Right renal cortex interstitium (tissue), 3 donors: ENCODE measurements at places on chromosomes 7 and 10. TPM values are rescaled to one million over a fixed set of nuclear protein-coding genes. Genes with fewer than 3 reads are reported as not detected.

GET4 gene
- polyA plus RNA-seq = 31.2 TPM

COL17A1 gene
- polyA plus RNA-seq = 0.27 TPM

- DNase-seq = no peak
These were observed 7.3 kb upstream of the PPP1R17 start for GRCh38 chr7:31679574-31680305.

GRCh38 chr7:154794147-154794780 lies 208.7 kb downstream of the PAXIP1 start:
- no peak for DNase-seq

DNA sequence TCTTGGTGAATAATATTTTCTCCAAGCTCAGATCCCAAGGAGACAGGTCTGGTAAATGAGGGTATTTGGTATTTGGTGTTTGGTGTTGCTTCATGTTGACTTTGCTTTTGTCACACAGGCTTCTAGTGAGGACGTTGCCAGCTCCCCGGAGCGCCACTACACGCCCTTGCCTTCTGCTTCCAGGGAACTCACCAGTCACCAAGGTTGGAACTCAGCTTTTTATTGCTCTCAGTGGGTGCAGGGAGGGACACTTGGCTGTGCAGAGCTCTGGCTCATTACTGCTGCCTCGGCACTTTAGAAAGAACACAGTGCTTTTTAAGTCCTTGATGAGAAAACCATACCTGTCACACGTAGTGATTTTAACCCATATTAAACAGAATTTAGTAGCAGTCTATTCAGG lies 892.9 kb downstream of the LRMDA start:
- DNase-seq = no peak

DNA sequence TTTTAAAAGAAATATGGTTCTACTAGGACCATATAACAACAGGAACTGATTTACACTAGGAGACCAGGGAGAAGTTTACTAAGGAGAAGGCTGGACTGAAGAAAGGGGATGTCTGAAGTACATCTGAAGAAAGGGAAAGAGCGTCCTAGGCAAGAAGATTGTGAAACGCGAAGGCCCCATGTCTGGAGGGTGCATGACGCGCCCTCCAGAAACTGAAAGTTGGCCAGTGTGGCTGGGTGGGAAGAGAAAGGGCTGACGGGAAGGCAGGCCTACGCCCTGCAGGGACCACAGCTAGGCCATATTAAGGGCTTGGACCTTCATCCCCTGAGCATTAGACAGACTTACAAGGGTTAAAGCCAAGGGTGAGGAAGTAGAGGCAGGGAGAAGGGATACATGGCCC lies 158.0 kb downstream of the TRIL start:
- no peak for DNase-seq

DNA sequence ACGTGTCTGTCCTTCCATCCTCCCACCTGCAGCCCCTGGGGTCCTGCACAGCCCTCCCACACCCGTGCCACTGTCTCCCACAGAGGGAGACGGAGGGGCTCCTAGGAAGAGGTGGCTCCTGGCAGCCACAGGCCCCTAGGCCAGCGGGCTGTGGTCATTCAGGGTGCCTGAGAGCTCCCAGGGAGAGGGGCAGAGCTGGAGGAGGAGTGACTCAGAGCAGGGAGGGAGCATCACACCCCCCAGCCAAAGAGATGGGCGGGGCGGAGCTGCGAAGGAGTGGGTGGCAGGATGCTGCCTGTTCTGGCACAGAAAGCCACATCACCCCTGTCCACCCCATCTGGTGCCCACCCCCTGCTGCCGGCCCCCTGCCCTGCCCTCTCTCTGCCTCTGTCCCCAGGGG lies 50.5 kb downstream of the STK32C start:
- DNase-seq = no peak

- DNase-seq = no peak
These were observed 543.2 kb upstream of the SEMA3D start for GRCh38 chr7:85730012-85730411.

DNA sequence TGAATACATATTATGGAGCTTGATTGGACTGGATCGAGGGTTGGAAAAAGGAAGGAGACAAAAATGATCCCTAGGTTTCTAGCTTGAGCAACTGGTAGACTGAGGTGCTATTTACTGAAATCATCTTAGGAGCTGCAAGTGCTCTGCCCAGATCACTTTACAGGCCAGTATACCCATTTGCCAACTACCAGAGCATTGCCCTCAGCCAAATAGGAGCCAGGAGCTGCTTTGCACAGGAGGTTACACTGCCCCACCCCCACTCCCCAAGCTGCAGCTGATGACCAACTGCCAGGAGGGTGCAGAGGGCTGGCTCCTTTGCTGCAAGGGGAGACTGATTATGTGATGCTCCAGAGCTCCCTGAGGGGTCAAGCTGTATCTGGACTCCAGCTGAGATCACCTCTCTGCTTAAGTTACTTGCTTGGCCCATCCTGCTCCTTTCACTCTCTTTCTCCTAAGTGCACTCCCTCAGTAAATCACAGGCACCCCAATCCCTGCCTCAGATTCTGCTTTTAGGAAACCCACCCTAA lies 275.4 kb downstream of the ZEB1 start:
- DNase-seq = no peak
